ENCODE measurements at places on chromosomes 3 and 15. TPM values are rescaled to one million over a fixed set of nuclear protein-coding genes. Genes with fewer than 3 reads are reported as not detected.

DNA sequence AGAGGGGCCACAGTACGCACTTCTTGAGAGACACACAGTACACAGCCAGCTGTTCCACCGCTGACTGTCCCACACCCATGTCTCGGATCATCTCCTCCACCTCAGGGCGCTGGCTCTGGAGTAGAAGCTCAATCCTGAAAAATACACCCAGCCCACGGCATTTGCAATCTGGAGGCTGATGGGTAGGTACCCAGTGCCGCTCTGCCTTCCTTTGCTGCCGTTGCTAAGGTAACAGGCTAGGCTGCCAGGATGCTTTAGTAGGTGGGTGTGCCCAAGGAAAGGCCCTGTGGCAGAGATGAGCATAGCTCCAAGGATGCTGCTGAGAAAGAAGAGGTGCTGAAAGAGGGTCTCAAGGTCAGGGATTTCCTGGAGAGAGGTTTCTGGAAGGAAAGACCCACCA, 14.6 kb downstream of the TRAIP start:
- H3K36me3 ChIP-seq = no peaks in the 10 kb centered on the region
- no peak for DNase-seq
- H3K27ac ChIP-seq = no peak overlapping the region
- H3K4me3 ChIP-seq = no peak overlapping the region

GRCh38 chr3:29605845-29606244, 325.0 kb downstream of the RBMS3 start:
- H3K36me3 ChIP-seq = no peaks in the 10 kb centered on the region
- no peak overlapping the region for H3K27ac ChIP-seq
- H3K4me1 ChIP-seq = no peaks in the 10 kb centered on the region
- no peaks in the 10 kb centered on the region for H3K27me3 ChIP-seq

DNA sequence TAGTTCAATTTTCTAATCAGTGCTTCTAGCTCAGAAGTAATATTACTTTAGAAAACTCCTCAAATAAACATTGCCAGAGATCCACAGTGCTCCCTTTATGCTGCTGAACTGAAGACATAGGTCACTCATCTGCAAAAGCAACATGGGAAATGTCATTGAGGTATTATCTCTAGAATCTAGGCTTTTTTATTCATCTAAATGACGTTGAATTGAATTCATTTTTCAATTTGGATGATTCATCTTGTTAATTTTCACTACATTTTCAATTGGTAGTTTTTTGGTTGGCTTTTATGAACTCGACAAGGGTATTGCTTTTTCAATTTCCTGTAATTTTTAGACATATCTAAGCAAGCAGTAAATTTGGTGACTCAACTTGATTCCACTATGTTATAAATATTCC, 275.4 kb downstream of the NFKBIZ start:
- H3K27me3 ChIP-seq = no peaks in the 10 kb centered on the region
- no peaks in the 10 kb centered on the region for H3K36me3 ChIP-seq
- peaks cover 20% of the 10 kb centered on the region for H3K4me1 ChIP-seq
- no peak overlapping the region for H3K27ac ChIP-seq

GRCh38 chr15:29789871-29790270, 32.4 kb downstream of the TJP1 start:
- no peaks in the 10 kb centered on the region for H3K4me1 ChIP-seq
- no peaks in the 10 kb centered on the region for H3K27me3 ChIP-seq
- no peak for DNase-seq
- no peak overlapping the region for H3K27ac ChIP-seq
- peaks cover 2% of the 10 kb centered on the region for H3K36me3 ChIP-seq

DNA sequence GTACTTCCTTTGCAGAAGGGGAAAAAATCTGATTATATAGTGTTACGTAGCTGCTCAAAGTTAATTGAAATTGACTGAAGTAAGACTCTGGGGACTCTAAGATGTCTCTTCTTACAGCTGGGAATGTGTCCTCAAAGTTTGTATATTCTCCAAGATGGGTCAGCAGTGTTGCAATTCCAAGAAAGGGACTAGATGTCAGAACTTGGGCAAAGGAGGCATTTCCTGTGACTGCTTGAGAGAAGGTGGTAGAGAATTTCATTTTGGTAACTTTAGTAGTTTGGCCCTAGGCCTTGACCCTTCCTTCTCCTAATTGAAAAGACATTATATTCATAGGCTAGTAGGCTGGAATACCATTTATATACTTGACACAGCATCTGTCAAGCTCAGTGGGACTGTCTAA, 33.9 kb downstream of the PTPRG start:
- no peaks in the 10 kb centered on the region for H3K36me3 ChIP-seq
- no peak overlapping the region for H3K27ac ChIP-seq
- no peak for DNase-seq
- H3K4me1 ChIP-seq = no peaks in the 10 kb centered on the region

CCK gene
- not detected for total RNA-seq

DNA sequence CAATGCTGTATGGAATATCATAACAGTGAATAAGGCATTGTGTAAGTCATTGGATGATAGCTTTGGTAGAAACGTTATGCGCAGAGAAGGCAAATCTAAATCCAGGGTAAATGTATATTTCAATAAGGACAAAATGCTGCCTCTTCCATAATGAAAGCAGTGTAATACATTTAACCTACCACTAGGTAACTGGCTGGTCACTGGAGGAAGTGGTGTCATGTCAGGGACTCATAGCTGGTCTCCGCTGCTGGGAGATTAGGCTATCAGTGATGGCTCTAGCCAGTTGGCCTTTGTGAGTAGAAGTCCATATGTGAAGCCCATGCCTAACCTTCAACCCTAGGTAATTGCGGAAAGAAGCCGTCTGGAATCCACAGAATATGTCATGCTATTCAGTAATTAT, 140.9 kb downstream of the NLGN1 start:
- no peaks in the 10 kb centered on the region for H3K4me1 ChIP-seq
- H3K27ac ChIP-seq = no peak overlapping the region
- H3K27me3 ChIP-seq = no peaks in the 10 kb centered on the region
- H3K36me3 ChIP-seq = no peaks in the 10 kb centered on the region
- DNase-seq = no peak

DNA sequence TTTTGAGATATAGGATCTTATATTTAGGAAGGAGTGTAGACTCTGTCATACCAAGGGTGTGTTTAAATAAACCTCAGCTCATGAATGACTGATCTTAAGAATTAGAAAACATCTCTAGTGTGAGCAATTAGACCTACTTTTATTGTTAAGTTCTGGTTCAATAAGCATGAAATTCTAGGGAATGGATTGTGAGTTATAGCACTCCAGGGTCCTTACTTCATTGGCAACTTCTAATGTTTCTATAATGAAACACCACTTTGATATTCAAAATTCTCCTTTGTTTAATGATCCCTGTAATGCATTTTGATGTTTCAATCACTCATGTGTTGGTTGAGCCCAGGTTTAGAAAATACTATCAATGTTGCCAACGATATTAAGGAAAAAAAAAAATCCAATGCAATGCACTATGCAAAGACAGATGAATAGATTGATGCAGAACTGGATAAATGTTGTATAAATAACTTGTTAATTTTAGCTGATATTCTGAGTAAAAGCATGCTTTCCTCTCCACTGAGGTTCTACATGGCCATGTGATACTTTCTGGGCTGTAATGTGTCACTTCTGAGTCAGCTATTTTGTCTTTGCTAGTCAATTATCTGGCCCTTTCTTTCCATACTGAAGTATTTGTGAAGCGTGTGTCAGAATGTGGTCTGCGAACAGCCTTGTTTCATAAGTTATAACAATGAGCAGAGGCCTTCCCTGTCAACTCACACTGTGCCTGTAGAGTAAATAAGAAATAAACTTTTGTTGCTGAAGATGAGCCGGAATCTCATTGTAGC, 1035.9 kb downstream of the PLOD2 start:
- DNase-seq = no peak
- no peaks in the 10 kb centered on the region for H3K4me1 ChIP-seq
- H3K4me3 ChIP-seq = no peak overlapping the region
- H3K36me3 ChIP-seq = no peaks in the 10 kb centered on the region

- H3K27ac ChIP-seq = no peak overlapping the region
- peak; percentile 27 for DNase-seq
- no peaks in the 10 kb centered on the region for H3K36me3 ChIP-seq
- no peaks in the 10 kb centered on the region for H3K4me1 ChIP-seq
Observed at GRCh38 chr15:100241572-100242482, 99.9 kb downstream of the ADAMTS17 start.

DNA sequence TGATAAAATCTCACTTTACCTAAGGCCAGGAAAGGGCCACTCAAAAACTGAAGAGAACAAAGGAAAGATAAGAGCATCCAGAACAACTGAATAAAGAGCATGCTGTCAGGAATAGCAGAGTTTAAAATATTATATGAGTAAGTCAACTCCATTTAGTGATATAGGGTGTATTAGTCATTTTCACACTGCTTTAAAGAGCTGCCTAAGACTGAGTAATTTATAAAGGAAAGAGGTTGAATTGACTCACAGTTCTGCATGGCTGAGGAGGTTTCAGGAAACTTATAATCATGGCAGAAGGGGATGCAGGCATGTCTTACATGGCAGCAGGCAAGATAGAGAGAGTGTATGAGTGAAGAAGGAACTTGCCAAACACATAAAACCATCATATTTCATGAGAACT, 778.0 kb upstream of the NECTIN3 start:
- H3K4me1 ChIP-seq = no peaks in the 10 kb centered on the region
- no peak overlapping the region for H3K27ac ChIP-seq
- no peaks in the 10 kb centered on the region for H3K36me3 ChIP-seq
- H3K4me3 ChIP-seq = no peak overlapping the region
- DNase-seq = no peak

- H3K27ac ChIP-seq = no peak overlapping the region
- DNase-seq = no peak
- H3K4me1 ChIP-seq = no peaks in the 10 kb centered on the region
- no peaks in the 10 kb centered on the region for H3K36me3 ChIP-seq
- no peaks in the 10 kb centered on the region for H3K27me3 ChIP-seq
Observed at GRCh38 chr3:144390786-144391185, 419.2 kb downstream of the DIPK2A start.

DNA sequence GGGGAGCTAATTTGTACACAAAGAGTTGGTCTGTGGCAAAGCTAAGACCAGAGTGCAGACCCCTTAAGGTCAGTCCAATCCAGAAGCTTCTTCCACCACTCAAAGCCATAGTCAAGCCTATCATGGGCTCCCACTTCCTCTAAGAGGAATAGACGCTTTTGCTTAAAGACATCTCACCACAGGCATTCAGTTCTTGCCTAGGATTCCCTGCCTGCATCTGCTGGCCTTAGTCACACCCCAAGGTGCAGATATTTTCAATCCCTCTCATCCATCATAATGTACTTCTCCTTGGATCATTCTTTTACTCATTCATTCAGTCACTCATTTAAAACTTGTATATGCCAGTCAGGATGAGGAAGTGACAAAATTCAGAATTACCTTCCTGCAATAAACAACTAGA, 179.6 kb upstream of the STT3B start:
- no peak overlapping the region for H3K4me3 ChIP-seq
- H3K27me3 ChIP-seq = no peaks in the 10 kb centered on the region
- H3K4me1 ChIP-seq = no peaks in the 10 kb centered on the region

- H3K27me3 ChIP-seq = no peaks in the 10 kb centered on the region
- no peak overlapping the region for H3K27ac ChIP-seq
- no peaks in the 10 kb centered on the region for H3K4me1 ChIP-seq
- no peaks in the 10 kb centered on the region for H3K36me3 ChIP-seq
Observed at GRCh38 chr3:87621667-87622066, 345.3 kb upstream of the POU1F1 start.

GRCh38 chr3:130088061-130088460, 6.4 kb downstream of the ALG1L2 start:
- H3K36me3 ChIP-seq = no peaks in the 10 kb centered on the region
- DNase-seq = no peak
- no peak overlapping the region for H3K27ac ChIP-seq
- no peaks in the 10 kb centered on the region for H3K4me1 ChIP-seq

GOLGA6D gene
- total RNA-seq = not detected

GRCh38 chr3:194671511-194671899, 486 bp downstream of the LSG1 start:
- no peak for DNase-seq
- H3K4me3 ChIP-seq = peak overlapping the region; percentile 59
- H3K27ac ChIP-seq = peak overlapping the region; percentile 75
- no peaks in the 10 kb centered on the region for H3K36me3 ChIP-seq

- no peak overlapping the region for H3K4me3 ChIP-seq
- H3K4me1 ChIP-seq = peaks cover 3% of the 10 kb centered on the region
- H3K27ac ChIP-seq = no peak overlapping the region
Observed at GRCh38 chr3:40191850-40192448, 117.6 kb upstream of the EIF1B start.

DNA sequence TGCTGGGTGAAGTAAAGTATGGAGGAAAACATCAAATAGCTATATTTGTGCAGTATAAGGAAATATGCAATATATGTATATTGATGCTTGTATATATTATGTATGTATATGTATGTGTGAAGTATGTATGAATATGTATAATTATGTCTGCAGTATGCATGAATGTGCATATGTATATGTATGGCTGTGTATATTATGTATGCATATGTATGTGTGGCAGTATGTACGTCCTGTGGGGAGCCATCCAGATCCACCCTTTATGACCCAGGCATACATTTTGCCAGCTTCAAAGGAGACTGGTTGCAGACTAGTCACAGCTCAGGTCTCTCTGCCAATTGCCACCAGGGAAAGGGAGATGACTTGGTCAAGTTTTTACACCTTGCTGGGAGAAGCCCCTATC, 24.1 kb downstream of the CCDC54 start:
- H3K4me1 ChIP-seq = no peaks in the 10 kb centered on the region
- no peak for DNase-seq
- no peak overlapping the region for H3K4me3 ChIP-seq
- no peaks in the 10 kb centered on the region for H3K27me3 ChIP-seq

PAQR9 gene
- total RNA-seq = 0.33 TPM

DNA sequence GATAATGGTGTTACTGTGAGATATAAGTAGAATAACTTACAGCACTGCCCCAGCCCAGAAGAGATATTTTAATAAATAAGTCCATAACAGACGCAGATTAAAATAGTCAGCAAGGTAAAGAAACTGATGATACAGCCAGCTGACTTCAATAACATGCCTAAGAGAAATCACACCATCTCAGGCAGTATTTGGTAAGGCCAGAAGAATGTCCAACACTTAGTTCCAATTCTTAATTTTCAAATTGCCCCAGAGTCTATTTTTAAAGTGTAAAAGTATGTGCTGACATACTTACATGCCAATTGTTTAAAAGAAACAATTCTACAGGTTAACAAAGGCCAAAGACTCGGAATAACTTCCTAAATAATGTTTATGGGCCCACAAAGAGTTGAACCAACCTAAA, 1.6 kb downstream of the GNB4 start:
- H3K4me1 ChIP-seq = peaks cover 15% of the 10 kb centered on the region
- H3K4me3 ChIP-seq = no peak overlapping the region
- no peak overlapping the region for H3K27ac ChIP-seq
- H3K27me3 ChIP-seq = no peaks in the 10 kb centered on the region
- no peak for DNase-seq
- H3K36me3 ChIP-seq = no peaks in the 10 kb centered on the region

Measured in body of pancreas (tissue), 4 donors.